Naive thymus-derived CD8-positive, alpha-beta T cell (primary cell): ENCODE measurements at places on chromosomes 11 and 22.

GRCh38 chr11:44333271-44334218 is 23.6 kb upstream of the ALX4 start:
- no peak for DNase-seq

DNA sequence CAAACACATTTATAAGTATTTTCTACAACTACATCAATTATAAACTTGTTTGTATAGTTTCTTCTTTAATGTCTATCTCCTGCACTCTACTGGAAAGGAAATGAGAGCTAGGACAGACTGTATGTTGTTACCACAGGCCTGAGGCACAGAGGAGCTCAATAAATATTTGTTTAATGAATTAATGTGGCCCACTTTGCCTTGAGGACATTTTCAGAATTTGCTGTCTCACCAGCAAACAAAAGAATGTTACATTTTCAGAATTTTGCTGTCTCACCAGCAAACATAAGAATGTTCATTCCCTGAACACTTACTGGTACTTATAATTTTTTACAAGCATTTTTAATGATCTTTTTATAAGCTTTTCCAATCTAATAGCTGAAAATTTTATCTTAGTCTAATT is 41.9 kb upstream of the WNT7B start:
- no peak for DNase-seq

DNA sequence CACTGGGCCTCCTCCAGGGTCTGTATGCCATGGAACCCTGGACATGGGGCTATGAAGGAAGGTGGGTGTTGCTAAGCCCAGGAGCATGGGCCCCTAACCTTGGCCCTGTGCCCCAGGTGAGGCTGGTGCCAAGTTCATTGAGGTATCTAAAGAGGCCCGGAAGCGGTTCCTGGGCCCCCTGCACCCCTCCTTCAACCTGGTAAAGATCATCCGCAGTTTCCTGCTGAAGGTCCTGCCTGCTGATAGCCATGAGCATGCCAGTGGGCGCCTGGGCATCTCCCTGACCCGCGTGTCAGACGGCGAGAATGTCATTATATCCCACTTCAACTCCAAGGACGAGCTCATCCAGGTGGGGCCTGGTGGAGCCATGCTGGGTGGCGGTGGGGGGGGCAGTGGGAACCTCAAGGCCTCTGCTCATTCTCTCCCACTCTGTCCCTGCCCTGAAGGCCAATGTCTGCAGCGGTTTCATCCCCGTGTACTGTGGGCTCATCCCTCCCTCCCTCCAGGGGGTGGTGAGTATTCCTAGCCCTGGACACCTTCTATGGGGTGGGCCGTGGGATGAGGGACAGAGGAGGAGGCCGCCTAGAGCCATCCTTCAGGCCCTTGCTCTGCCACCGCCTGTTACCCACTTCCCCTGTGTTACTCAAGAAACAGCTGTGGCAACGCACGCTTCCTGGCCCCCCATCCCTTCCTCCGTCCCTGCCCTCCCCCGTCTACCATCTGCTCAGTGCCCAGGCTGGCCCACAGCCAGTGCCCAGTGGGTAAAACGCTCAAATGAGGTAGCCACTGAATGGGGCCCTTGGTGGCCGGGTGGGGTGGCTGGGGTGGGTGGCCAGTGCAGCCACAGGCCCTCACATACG is 3.0 kb downstream of the PNPLA2 start:
- no peak for DNase-seq

DNA sequence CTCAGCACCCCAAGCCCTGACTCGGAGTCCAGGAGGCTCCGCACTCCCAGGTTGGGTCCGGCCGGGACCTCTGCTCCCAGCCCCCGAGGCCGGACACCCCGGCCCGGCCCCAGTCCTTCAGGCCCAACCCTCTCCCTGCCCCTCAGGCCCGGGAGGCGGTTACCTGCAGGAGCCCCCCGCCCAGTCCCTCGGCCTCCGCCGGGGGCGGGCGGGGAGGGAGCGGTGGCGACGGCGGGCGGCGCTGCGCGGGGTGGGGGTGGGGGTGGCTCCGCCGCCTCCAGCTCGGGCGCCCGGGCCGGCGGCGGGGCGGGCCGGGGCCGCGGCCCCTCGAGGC is 310 bp downstream of the TCF20 start:
- no peak for DNase-seq

DNA sequence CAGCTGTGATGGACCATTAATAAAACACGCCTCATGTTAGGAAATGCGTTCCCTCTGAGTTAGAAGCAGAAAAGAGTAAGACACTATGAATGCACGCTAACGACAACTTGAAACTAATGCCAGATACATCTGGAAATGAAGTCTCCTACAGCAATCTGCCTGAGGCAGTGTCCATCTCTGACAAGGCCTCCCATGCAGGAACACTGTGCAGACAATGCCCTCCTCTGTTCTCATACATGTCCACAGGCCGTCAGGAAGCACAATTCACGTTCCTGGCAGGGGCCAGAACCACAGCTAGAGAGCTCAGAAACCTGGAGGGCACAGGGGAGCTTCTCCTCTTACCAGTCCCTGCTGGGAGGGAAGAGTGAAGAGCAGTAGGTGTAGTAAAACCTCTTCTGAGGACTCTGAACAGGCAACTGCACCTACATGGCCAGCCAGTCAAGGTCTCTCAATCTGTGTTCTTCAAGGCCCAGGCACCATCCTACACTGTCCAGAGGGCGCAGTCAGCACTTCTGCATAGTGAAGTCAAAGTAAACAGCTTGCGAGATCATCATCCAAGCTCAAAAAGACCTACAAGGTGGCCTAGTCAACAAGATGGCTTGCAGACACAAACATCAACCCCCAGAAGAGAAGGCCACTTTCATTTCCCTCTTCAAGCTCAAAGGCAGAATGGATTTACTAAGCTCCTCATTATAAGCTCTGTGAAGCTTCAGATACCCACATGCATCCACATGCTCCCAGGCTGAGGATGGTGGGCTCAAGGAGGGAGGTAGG is 41.5 kb upstream of the CYP2D6 start:
- DNase-seq, result no peak

- no peak for DNase-seq
Measured at GRCh38 chr11:46298699-46299433, 21.4 kb downstream of the CREB3L1 start.

GRCh38 chr11:120494595-120494994 is 17.0 kb upstream of the GRIK4 start:
- DNase-seq, result no peak

DNA sequence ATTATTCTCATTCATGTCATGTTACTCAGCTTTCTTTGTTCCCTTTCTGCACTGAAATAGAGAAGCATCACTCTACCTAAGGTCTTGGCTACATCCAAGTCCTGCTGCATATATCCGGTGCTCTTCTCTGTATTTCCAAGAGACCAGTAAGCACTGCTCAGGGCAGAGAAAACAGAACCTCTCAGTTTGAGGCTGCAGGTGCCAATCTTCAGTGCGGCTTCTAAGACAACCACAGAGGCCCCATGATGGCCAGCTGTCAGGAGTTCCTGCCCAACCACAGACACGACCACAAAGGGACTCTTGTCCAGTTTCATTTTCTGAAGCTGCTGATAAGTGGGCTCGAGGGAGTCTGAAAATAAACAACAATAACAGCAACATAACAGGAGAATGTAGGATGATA is 378.4 kb upstream of the PITPNB start:
- no peak for DNase-seq

GRCh38 chr11:6523253-6523652 is 26.2 kb downstream of the DNHD1 start:
- no peak for DNase-seq

DNA sequence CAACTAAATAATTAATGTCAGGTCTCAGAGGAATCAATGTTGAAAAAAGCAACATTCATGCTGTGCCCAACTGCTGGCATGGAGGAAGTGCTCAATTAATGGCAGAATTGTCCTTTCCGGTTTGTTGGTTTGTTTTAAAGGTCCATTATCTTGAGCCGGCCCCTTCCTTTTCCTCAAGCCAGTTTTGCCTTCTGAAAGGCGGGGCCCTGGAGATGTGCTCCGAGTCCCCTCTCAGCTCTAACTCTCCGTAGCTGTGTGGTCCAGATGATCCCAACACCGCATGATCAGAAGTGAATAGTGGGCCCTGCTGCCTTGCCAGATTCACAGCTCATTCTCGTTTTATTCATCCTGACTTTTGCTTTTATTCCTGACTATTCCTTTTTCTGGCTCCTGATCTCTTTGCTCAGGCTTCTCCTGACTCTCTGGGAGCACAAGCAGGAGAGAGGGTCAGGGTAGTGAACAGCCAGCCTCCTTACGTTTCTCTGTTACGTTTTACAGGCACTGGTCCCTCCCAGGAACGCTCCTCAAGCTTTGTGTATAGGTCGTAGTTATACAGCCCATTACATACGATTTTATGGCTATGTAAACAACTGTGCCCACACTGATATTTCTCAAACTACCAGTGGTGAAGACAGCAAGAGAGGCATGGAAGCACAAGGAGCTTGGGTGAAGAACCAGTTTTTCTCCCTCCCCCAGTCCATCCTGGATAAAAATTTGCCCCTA is 265.9 kb downstream of the LARGE1 start:
- no peak for DNase-seq

DNA sequence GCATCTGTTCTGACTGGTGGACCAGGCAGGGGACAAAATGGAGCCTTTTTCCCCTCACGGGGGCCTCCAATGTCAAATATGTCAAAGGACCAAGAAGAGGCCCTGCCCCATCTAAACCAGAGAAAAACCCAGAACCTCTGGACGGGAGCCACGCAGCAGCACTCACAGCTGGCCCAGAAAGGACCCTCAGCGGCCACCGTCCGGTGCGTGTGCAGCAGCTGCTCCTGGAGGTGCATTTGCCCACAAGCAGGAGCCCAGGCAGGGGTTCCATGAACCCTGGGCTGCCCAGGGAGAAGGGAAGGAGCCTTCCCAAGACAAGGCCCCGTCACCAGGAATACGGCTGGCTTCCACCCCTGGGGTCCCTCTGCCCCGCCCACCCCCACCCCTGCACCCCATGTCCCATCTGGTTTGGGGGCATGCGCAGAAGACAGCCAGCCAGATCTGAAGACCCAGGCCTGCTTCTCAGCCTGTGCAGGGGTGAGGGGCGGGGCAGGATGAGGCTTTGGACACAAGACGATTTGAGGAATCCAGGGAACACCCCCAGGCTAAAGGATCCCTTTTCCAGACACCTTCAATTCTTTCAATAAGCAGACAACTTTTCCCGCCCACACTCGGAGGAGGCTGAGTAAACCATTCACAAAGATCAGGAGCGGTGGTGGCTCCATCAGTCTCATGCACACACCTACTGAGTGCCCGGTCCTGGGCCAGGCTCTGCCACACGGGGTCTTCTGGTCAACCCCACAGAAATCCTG is 423.1 kb downstream of the SHANK2 start:
- DNase-seq, result no peak
